SK-N-SH (cell line): ENCODE measurements at places on chromosomes 1 and 21. TPM values are rescaled to one million over a fixed set of nuclear protein-coding genes. Genes with fewer than 3 reads are reported as not detected.

- H3K4me1 ChIP-seq = peaks cover 41% of the 10 kb centered on the region
- peak overlapping the region; percentile 68; the same call in 1 of the 2 replicates for H3K27ac ChIP-seq
- no peaks in the 10 kb centered on the region for H3K27me3 ChIP-seq
- DNase-seq = no peak
- no peak overlapping the region for H3K4me3 ChIP-seq
- H3K36me3 ChIP-seq = no peaks in the 10 kb centered on the region
These were observed 19.4 kb downstream of the JUN start for GRCh38 chr1:58764294-58764978.

The DUSP23 gene
- 41.2 and 44.3 TPM in 2 replicates for polyA plus RNA-seq

DNA sequence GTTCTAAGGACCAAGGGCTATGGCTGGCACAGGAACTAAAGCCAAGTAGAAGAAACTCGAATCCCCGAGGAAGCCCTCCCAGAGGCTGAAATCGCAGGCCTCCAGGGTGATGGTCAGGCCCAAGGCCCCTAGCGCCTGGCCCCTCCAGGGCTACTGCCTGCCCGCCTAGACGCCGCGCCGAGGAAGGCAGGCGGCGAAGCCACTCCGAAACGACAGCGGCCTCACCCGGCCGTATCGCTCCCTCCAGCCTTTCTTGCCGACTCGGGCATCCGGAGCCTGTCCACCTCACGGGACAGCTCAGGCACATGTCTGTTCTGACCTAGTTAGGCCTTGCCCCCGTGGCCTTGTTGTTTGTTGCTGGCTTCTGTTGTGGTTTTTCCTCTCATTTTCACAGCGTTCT, 9.7 kb upstream of the LHX8 start:
- no peak for DNase-seq
- no peak overlapping the region for H3K27ac ChIP-seq
- no peaks in the 10 kb centered on the region for H3K36me3 ChIP-seq
- H3K4me3 ChIP-seq = no peak overlapping the region
- H3K27me3 ChIP-seq = peaks cover 27% of the 10 kb centered on the region

The OR2M3 gene
- polyA plus RNA-seq = not detected in 2 replicates

DNA sequence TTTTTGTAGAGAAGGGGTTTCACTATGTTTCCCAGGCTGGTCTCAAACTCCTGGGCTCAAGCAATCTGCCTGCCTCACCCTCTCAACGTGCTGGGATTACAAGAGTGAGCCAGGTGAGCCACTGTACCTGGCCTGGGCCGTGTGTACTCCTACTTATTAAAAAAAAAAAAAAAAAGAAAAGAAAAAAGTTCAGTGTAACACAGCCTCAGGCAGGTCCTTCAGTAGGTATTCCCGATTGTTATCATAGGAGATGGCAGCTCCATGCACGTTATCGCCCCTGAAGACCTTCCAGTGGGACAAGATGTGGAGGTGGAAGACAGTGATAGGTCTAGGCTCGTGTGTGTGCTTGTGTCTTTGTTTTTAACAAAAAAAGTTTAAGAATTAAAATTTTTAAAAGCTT, 3.3 kb downstream of the ECHDC2 start:
- no peak overlapping the region for H3K27ac ChIP-seq
- no peaks in the 10 kb centered on the region for H3K4me1 ChIP-seq
- H3K4me3 ChIP-seq = no peak overlapping the region
- DNase-seq = no peak
- no peaks in the 10 kb centered on the region for H3K27me3 ChIP-seq

DNA sequence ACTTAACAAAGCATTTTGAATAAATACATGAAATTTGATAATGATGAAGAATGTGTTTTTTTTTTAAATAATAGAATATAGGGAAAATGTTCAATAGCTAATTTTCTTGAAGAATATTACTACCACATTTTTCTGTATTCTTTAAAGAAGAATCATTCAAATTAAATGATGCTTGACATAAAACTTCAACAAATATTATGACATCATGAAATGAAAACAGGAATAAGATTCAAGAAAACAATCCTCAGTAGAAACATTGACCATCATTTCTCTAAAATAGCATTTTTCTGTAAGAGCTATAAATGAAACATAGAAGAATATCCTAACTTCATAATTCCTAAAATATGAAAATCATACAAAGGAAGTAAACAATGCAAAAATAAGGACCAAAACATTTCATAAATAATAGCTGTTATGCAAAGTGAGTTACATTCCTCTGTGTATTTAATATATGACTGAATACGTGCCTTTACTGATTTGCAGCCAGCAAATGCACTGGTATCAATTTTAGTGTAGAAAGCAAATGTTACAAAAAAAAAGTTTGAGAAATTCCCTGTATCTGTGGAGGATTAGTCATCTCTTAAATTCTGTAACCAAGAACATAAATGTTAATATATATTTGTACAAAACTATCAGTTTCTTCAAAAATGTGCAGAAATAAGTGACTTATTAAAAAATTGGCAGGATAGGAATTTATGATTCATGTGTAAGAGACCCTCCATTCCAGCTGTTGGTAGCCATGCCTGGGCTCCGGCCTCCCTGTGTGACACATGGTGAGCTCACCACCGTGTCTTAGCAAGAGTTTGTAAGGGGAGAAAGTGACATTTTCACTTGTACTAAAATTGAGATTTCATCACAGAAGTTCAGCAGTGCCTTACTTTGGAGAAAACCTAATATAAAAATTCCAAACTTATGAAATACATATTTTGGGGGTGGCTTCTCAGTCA, 15.0 kb upstream of the PTPN14 start:
- no peaks in the 10 kb centered on the region for H3K36me3 ChIP-seq
- H3K4me3 ChIP-seq = no peak overlapping the region
- peaks cover 2% of the 10 kb centered on the region for H3K4me1 ChIP-seq
- no peak for DNase-seq
- H3K27me3 ChIP-seq = no peaks in the 10 kb centered on the region
- H3K27ac ChIP-seq = peak overlapping the region; percentile 75
